Fibroblast of villous mesenchyme (primary cell): ENCODE measurements at places on chromosomes 1 and 21. TPM values are rescaled to one million over a fixed set of nuclear protein-coding genes. Genes with fewer than 3 reads are reported as not detected.

Gene ALPL
- total RNA-seq: 1.3 and 1.7 TPM in 2 replicates

Gene NUP210L
- total RNA-seq: under 0.01 TPM in 1 of 2 replicates, not detected in the other

Gene SUMO3
- total RNA-seq: 81.5 and 102 TPM in 2 replicates

Gene SHCBP1L
- under 0.01 TPM in 1 of 2 replicates, not detected in the other for total RNA-seq

Gene CHIA
- total RNA-seq: not detected in 2 replicates

Gene CFAP74
- not detected in 2 replicates for total RNA-seq

Gene DNALI1
- 7.1 and 7.3 TPM in 2 replicates for total RNA-seq

Gene DNAI4
- total RNA-seq: 3.5 and 9.9 TPM in 2 replicates

Gene KDF1
- total RNA-seq: not detected in 2 replicates

Gene LAMC2
- total RNA-seq: 4.8 and 27.6 TPM in 2 replicates

Gene DCAF8
- total RNA-seq: 68.6 and 75.1 TPM in 2 replicates

Gene OR14K1
- not detected in 2 replicates for total RNA-seq

Gene IFI44
- total RNA-seq: 4.7 and 5.2 TPM in 2 replicates

Gene PLCH2
- total RNA-seq: under 0.01 TPM in 2 replicates

Gene AKR7A3
- 0.43 and 1.3 TPM in 2 replicates for total RNA-seq

Gene LRRC53
- not detected in 2 replicates for total RNA-seq

Gene ST6GALNAC3
- 1.3 TPM in 2 replicates for total RNA-seq

Gene MYOG
- not detected in 2 replicates for total RNA-seq

Gene SPRR2E
- total RNA-seq: not detected in 2 replicates

Gene OR1C1
- not detected in 2 replicates for total RNA-seq

Gene RFX5
- 34.8 and 58.7 TPM in 2 replicates for total RNA-seq

Gene TAS1R1
- under 0.01 TPM in 1 of 2 replicates, not detected in the other for total RNA-seq

Gene NSUN4
- 11.9 and 22.9 TPM in 2 replicates for total RNA-seq
